Activated T-cell treated with anti-CD3 and anti-CD28 coated beads, Interleukin-2, amount 50 U/mL, for 4 hours (primary cell): ENCODE measurements at places on chromosomes 3 and 15.

- no peak for DNase-seq
These were observed 416.6 kb upstream of the TBL1XR1 start for GRCh38 chr3:177613901-177614300.

- no peak for DNase-seq
These were observed 205.6 kb downstream of the TBC1D2B start for GRCh38 chr15:77871852-77872371.

DNA sequence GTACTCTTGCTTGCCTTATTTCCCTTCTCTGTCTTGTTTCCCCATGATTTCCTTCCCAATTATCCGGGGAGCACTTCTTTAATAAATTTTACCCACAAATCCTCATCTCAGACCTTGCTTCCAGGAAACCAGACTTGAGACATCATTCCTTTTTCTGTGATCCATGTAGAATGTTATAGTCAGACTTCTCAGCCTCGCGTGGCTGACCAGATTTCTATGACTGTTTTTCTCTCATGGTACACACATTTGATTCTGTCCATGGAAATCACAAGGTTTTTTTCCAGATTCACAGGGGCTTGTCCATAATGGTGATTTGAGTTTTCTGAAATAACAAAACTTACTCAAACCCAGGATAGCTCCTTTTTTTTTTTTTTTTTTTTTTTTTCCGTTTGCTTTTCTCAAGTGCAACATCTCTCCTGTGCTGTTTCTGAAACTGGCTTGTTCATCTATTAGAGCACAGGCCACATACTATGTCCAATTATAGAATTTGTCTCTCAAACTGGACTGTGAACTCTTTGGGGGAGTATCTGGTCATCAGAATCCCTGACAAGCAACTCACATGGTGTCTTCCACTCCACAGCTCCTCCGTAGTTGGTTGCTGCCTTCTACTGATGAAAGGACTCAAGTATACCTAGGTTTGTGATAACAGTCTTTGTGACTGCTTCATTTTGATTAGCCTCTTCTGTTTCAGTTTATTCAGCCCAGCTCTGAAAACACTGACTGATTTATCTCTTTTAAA is 50.8 kb downstream of the RBMS3 start:
- DNase-seq = no peak

- no peak for DNase-seq
These were observed 104.2 kb upstream of the PRR23E start for GRCh38 chr3:127088511-127089351.

GRCh38 chr15:82894971-82895520 is 57.5 kb downstream of the HOMER2 start:
- no peak for DNase-seq

DNA sequence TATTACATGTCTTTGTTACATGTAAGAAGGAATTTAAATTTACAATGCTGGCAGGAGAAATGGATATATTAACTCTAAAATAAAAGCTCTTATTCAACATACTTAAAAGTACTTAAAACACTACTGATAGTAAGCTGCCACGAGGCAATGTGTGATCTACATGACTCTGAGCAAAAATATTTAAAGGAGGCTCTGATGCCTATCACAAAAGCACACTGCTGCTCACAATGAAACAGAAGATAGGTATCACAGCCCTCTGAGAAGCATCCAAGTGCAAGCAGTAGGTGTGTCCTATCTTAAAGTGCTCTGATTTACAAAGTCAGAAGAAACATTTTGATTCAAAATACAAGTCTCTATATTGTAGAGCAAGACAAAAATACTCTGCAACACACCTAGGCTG is 371.2 kb upstream of the WNT5A start:
- no peak for DNase-seq

DNA sequence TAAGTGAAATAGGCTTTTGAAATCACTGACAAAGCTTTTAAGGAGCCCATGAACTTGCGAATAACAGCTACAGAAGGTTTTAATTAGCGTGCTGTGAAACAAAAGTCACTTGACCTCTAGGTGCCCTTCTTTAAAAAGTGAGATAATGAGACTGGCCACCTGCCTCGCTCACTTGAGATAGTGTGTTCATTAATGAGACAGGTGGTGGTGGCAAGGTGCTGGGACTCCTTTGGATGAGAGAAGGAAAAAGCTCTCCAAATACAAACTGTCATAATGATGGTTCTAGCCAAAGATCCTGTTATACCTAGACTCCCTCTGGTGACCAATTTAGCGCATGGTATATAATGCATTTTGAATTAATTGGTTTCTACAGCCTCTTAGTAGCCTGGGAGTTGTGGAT is 22.7 kb upstream of the IREB2 start:
- DNase-seq = no peak

DNA sequence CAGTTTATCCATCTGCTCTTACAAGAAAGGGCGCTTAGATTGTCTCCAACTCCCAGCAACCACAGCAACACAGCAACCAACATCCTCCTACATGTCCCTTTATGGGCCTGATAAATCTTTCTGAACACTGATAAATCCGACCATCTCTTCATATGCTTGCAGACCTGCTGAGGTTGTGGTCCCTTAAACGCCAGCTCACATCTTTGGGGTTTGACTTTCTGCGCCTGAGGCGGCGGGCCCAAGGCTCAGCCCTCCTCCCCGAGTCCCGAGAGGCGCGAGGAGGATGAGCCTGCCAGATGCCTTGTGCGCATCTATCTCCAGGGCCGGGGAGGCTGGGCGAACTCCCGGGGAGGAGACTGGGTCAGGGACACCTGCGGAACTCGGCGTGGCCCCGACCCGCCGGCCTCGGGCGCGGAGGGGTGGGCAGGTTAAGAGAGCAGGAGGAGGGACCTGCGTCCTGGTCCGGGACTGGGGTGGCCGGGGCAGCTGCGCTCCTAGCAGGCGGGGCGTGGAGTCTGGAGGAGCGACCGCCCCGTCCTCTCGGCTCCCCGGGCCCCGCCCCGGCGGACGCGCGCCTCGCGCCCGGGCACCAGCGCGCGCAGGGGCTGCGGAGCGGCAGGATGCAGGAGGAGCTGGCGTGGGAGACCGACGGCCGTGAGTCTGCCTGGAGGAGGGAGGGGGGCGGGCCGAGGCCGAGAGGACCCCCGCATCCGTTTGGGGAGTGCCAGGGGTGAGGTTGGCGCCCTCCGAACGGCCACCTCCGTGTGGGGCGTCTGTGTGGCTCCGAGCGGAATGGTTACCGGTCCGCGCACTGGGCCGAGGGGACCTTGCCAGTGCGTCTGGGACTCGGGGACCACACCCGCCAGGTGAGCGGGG is at the start of gene ANKDD1A:
Gene ANKDD1A (plus strand): TSS at position 592 of the 876 bp plus-strand sequence. CDS start 29 bp downstream, at position 621.
- DNase-seq = no peak

DNA sequence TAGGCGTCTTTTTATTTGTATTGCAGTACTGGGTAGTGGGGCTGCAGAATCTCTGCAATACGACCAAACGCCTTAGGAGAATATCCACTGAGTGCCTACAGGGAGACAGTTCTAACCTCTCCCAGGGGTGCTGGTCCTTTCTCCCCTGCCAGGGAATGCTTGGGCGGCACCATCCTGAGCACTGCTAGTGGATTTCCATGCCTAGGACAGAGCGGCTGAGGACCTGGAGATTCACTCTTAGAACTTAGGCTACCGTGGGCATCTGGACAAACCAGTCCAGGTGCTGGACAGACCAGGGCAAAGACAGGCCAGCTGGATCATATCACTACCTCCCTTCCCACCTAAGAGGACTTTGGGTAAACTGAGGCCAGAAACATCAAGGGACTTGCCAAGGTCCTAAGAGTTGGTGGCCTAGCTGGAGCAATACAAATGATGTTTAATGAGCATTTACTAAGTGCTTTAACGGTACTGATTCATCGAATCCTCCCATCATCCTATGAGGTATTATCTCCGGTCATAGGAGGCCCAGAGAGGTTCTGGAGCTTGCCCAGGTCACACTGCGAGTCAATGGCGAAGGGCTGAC is 902 bp downstream of the TMEM44 start:
- no peak for DNase-seq

GRCh38 chr3:4712109-4712508 is 219.0 kb downstream of the ITPR1 start:
- DNase-seq = no peak

DNA sequence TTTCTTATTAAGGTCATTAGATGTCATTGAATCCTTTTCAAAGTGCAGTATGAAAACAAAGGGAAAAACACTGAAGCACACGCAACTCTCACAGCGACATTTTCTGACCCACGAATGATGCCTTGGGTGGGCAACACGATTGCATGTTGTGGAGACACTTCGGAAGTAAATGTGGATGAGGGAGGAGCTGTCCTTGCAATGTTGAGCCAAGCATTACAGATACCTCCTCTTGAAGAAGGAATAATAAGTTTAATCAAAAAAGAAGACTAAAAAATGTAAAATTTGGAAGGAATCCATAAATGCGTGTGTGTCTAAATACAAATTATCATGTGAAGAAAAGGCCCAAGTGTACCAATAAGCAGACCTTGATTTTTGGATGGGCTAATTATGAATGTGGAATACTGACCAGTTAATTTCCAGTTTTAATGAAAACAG is 16.9 kb downstream of the THBS1 start:
- no peak for DNase-seq

DNA sequence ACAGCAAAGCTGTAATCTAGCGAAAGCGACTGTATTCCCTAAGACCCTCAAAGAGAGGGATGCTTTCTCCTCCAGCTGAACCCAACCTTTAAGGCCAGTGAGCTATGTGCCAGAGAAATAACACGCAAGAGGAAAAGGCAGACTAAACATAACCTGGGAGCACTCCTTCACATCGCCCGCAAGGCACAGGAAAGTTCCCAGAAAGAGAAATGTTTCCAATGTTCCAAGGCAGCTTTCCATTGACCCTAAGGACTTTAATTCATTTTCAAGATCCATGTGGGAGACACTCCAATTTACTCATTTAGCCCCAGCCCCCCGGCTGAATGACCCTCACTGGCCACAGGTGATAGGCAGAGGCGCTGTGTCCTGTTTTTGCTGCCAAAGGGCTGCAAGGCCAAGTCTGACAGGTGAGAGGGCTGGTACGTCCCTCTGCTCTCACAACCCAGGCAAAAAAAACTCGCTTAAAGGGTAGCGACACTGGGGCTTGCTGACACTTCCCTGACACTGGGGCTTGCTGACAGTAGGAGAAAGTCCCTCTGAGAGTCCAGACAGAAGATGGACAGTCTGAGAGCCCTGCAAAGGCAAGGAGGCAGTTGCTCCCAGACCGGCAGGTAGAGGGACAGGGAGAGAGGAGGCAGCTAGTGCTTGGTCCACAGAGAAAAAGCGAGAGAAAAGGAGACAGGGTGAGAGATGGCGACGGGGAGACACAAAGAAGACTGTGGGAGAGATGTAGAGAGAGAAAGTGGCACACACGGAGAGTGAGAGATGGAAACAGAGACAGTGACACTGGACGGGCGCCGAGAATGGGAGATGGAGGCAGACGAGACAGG is 702 bp downstream of the ARHGEF3 start:
- DNase-seq = no peak
